ENCODE measurements at places on chromosomes 7 and 10. TPM values are rescaled to one million over a fixed set of nuclear protein-coding genes. Genes with fewer than 3 reads are reported as not detected.

GRCh38 chr7:95199779-95200558 lies 124.4 kb downstream of the PON1 start:
- DNase-seq: peak; percentile 48

Gene ANKRD2
- total RNA-seq: not detected

DNA sequence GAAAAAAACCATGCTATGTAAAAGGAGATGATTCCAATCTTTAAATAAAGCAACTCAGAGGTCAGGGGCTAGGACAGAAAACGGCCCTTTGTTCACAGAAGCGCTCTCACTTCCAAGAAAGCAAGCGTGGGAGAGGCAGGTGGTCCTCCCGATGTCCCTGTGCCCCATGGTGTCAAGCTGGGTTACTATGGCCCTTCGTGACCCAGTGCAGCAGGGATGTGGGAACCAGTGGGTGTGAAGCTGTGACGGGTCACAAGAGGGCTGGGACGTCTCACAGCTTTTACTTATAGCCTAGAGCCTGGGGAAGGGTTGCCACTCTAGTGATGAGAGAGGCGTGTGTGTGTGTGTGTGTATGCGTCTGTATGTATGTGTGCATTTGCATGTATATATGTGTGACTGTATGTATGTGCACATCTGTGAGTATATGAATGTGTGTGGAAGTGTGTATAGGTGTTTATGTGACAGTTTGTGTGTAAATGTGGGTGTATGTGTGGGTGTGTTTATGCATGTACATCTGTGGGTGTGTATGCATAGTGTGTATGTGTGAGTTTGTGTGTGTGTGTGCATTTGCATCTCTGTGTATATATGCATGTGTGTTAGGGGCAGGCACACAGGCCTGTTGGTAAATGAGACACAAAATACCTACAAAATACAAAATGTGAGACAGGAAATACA lies 25.2 kb downstream of the HTRA1 start:
- DNase-seq: no peak

GRCh38 chr10:7567911-7568620 lies 98.7 kb downstream of the ITIH5 start:
- DNase-seq: no peak

Gene PKD2L1
- not detected for total RNA-seq

Gene AKR1C8
- not detected for total RNA-seq

GRCh38 chr7:117741962-117742361 lies 131.3 kb downstream of the CTTNBP2 start:
- no peak for DNase-seq

GRCh38 chr10:32005050-32005449 lies 51.2 kb downstream of the KIF5B start:
- peak; percentile 73 for DNase-seq

DNA sequence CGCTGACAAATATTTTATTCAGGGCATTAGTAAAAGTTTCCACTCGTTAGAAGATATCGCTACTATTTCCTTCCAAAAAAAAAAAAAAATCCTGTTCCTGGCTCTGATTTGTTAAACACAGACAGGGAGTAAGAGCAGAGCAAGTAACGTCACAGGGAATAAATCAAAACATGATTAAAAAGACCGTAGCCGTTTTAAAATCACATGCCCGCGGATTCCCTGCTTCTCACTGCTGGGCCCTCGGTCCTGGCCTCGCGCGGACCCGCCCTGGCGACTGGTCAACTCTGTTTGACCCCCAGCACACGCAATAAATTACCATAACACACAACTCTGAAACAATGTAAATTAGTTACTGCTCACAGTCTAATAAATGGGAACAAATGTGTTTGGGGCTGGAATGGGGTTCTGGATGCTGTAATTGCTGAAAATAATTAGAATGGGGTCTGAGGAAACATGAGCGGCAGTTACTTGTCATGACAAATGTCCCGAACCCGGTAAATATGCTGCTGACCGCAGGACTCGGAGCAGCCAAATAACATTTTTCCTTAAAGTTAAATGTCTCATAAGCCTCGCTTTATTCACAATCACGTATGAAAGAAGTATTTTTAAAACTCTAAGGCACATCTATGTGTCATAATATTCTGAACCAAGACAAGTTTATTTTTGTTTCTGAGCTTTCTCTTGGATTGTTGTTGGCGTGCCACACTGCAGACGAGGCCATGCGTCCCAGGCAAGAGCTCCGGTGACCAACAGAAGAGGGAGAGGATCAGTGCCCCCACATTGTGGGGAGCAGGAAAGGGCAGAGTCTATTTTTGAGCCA lies 17.9 kb downstream of the EBF3 start:
- no peak for DNase-seq

- no peak for DNase-seq
Observed at GRCh38 chr7:110780712-110781111, 310.2 kb upstream of the LRRN3 start.

DNA sequence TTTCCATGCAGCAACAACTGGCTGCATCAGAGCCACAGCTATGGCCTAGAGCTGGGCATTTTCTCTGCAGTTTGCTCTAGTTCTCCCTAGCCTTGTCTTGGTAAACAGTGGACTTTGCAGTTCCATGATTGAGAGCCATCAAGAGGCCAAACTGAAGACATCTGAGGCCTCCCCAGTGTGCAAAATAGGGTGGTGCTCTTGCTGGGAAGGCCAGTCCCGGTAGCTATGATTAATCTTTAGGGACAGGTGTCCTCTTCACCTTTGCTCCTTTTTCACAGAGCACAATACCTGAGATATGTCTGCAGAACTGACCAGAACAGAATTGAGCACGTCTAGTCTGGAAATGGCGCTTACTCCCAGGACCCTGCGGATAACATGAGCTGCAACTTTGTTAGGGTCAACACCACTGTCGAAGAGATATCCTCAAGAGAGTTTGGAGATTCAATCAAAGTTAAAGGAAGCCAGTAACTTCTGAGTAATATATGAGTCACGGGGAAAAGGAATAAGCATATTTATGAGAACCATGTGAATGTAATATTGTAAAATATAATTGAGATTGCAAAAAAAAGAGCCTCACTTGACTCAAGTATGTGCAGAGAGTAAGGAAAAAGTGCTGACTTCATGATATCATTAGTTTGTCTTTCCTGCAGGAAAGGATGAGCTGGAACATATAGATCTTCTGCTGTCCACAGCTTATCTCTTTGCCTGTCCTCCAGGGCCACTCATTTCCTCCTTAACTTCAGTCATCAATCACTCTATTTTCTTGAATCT lies 76.7 kb downstream of the ANK3 start:
- no peak for DNase-seq

GRCh38 chr10:76124280-76124679 lies 692.9 kb downstream of the LRMDA start:
- no peak for DNase-seq

GRCh38 chr7:134720091-134720935 lies 59.1 kb upstream of the CALD1 start:
- no peak for DNase-seq
